Activated T-helper 17 cell treated with anti-CD3 and anti-CD28 coated beads, Interleukin-2, amount 50 U/mL, for 72 hours (primary cell): ENCODE measurements at places on chromosomes 1 and 21.

DNA sequence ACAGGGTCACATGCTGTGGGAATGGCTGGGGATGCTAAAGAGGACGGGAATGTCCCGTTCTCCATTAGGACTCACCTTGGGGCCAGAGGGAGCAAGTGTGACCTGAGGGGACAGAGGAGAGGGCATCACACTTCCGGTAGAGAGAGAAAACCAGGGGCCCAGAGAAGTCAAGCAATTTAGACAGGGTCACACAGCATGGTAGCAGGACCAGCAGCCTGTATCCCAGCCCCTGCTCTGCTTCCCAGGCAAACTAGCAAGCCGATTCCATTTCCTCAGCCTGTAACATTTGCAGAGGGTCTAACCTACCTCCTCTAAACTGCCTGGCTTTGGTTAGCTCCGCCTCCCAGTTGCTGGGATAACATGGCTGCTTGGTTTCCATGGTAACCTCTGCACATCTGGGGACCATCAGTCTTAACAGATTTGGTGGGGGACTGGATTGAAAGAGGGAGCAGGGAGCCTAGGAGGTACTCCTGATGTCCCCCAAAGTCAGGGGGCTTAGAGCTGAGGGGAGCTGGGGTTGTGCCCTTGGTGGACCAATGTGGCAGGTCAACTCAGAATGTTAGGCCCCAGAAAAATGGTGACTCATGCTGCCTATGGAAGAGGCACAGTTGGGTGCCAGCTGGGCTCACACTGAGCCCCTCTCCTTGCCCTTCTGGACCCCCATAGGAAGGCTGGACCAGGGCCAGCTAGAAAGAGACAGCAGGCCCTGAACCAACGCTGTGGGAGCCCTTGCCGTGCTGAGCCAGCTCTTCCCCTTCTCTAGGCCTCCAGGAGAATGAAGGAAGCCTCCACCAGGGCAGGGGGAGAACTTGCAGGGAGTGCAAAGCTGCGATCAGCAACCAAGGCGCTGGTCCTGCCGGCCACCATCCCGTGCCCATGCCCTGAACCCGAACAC lies 9.5 kb downstream of the COL16A1 start:
- no peak for ATAC-seq

DNA sequence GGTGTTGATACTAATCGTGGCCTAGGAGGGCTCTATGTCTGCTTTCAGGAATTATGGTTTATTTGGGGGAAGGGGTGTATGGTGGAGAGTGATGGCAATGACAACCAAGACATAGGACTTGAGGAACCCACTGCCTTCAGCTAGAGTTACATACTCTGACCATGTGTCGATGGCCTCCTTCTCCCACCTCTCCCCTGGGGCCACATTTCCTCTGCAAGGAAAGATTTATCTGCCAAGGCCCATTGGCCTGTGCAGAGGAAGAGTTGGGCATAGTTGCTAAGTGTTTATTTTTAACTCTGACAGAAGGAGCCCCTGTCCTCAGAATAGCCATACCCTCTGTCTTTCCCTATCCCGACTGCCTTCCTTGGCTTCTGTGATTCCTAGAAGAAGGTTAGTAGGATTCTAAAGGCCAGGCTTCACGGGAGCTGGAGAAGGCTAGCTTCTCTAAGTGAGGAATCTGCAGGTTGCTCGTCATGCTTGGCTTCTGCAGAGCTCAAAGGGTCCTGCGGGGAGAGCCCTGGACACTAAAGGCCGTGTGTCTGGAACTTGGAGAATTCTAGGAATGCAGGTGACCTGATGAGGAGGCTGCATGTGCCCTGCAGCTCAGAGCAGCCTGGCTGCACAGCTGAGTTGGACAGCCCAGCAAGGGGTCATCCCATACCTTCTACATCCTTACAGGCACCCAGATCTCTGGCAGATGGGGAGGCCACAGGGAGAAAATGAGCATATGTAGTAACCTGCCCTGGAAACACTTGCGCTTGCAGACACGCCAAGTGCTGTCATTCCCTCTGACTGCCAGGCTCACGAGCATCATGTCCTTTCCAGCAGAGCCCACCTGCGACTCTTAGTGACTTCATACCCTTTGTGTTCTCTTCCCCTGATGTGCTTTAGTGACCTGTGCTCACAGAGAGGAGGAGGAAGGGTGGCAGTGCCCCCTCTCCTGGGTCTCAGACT lies 9.7 kb downstream of the MAPKAPK2 start:
- no peak for ATAC-seq

DNA sequence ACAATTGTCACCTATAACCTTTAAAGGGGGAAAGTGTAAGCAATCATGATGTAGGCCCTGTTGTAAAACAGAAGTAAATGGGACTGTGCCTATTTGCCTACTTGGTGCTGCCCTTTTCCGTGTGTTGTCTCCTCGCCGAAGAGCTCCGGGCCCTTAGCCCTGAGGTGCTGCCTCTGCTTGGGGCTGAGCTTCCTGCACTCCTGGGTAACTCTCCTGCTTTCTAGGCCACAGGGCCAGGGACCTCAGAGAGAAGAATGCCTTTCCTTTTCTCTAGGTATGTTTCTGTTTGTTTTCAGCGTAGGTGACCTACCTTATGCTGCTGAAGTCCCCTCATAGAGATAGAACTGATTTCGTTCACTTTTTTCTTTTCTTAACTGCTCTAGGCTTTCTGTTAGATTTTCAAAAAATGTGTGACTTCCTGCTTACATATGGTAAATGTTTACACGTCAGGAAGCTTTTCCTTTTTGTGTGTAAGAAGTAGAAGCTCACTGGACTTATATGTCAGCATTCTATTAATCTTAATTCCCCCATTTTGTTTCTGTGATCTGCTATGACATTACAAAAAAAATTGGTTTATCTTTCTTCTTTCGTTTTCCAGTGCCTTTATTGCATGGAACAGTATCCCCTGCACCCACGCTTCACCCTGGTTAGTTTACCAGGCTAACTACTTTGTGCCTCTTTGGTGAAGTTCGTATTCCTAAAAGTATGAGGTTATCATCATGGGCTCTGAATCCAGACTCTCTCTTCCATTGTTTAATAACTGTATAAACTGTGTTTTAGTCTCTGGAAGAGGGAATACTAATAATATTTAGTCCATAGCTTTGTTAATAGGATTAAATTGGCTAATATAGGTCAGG lies 61.7 kb downstream of the ITSN1 start:
- ATAC-seq, result no peak

- ATAC-seq, result peak; percentile 52
These were observed 155.7 kb downstream of the PTPRC start for GRCh38 chr1:198794498-198794897.

DNA sequence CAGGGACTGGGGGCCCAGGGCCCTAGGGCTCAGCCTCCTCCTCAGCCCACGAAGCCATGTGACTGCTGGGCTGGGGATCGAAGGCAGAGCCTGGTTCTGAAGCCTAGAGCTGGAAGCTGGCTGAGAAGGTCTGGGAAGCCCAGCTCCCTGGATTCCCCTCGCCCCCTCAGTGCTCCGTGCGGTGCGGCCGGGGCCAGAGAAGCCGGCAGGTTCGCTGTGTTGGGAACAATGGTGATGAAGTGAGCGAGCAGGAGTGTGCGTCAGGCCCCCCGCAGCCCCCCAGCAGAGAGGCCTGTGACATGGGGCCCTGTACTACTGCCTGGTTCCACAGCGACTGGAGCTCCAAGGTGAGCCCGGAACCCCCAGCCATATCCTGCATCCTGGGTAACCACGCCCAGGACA lies 9.1 kb downstream of the ADAMTSL4 start:
- ATAC-seq, result no peak

DNA sequence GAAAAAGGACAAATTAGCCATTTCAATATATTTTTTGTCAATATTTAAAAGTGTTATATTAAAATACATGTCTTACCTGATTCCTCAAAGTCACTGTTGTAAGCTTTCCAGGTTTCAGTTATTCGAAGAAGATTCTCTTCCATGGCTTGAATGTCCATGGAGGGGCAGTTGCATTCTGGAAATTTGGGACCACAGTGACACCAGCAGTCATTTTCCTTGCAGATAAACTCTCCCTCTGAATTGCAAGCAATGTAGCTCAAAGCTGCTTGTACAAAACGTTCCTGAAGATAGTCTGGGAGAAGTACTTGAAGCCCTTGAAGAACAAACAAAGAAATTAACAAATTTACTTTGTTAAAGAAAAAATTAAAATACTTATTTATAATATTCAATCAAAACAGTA lies 251.7 kb downstream of the BRINP3 start:
- no peak for ATAC-seq

GRCh38 chr1:119676571-119677206 lies 28.6 kb upstream of the ZNF697 start:
- no peak for ATAC-seq

- no peak for ATAC-seq
These were observed 21.3 kb downstream of the TMCC2 start for GRCh38 chr1:205248793-205249601.

- ATAC-seq, result no peak
These were observed 231.7 kb downstream of the HMCN1 start for GRCh38 chr1:185965870-185966269.

- no peak for ATAC-seq
These were observed 174.2 kb downstream of the RRAGC start for GRCh38 chr1:38685388-38685787.

DNA sequence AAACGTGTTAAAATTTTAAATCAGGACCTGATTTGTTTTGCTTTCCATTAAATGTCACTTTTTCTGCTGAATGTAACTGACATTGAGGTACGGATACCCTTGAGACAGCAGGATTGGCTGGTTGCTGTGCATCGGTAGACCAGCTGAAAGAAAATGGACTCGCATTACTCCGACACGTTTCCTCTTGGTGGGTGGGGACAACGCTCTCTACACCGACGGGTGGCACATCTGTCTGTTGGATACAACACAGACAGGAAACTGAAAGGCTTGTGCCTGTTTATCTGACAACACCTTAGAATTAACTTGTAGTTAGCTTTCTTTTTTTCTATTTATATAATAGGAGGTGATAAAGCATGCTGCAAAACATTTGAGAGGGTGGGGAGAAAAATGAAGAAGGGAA lies 19.4 kb downstream of the PRPF38A start:
- ATAC-seq, result peak; percentile 93

DNA sequence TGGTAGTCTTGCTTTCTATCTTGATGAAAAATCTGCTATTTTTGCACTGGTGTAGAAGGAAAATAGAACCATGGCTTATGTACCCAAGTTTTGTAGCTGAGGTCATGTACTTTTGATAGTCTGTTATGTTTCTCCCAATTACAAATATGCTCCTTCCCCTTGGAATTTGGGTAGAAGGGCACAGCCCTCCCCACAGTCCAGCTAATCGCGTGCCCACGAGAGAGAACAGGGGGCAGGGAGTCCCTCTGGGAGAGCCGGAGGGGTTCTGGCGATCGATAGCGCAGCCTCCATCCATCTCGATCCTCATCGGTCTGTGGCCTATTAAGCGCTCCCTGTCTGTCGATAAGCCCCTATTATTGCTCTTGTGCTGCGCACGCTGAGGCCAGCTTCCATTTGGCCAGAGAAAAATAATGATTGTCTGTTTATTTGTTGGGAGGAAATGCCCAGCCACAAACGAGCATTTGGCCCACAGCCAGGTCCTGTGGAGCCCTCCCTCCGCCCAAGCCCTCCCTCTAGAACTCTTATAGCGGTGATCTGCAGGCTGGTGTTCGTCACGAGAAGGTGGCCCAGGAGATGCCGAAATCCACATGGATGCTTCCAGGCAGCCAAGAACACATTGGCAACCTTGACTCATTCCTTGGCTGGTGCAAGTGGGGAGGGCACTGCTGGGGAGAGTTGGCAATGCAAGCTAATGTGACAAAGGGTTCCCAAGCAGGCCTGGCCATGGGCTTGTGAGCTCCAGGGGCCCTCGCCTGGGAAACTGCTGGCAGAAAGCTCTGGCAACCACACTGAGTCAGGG lies 134.7 kb upstream of the TNR start:
- no peak for ATAC-seq

- peak; percentile 61 for ATAC-seq
These were observed 17.4 kb upstream of the KCNAB2 start for GRCh38 chr1:6028042-6028850.

DNA sequence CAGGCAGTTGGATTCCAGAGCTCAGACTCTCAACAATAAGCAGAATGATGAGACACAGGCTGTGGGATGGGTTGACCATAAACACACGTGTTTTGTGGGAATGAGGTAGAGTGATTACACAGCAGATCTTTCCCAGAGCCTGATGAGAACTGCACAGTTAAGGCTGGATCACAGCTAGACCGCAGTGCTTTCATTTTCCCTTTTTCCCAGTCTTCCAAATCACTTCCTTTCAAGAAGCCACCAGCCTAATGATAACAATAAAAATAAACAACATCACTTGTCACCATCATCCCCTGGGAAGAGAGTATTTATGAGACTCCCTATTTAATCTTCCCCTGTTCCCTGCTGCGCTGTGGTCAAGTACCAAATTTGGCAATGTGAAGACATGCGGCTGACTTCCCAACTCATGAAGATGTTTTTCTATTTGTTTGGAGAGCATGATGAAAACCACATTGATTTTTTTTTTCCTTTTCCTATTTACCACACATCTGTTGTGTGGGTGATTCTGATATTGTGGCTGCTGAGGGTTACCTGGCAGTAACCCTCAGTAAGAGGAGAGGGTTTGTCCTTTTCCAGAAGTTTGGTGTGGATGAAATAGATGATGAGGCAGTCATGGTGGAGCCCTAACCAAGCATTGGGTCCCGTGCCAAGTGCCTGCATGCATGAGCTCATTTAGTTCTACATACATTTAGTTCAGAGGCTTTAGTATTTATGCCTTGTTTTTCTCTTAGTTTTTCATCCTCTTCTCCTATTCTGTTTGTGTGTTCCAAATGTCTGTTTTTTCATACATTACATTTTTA lies 248.9 kb upstream of the HOOK1 start:
- ATAC-seq, result no peak

GRCh38 chr21:39923476-39923875 lies 56.2 kb downstream of the PCP4 start:
- no peak for ATAC-seq

GRCh38 chr1:54764922-54765561 lies 719 bp upstream of the PARS2 start:
- ATAC-seq, result peak; percentile 8

DNA sequence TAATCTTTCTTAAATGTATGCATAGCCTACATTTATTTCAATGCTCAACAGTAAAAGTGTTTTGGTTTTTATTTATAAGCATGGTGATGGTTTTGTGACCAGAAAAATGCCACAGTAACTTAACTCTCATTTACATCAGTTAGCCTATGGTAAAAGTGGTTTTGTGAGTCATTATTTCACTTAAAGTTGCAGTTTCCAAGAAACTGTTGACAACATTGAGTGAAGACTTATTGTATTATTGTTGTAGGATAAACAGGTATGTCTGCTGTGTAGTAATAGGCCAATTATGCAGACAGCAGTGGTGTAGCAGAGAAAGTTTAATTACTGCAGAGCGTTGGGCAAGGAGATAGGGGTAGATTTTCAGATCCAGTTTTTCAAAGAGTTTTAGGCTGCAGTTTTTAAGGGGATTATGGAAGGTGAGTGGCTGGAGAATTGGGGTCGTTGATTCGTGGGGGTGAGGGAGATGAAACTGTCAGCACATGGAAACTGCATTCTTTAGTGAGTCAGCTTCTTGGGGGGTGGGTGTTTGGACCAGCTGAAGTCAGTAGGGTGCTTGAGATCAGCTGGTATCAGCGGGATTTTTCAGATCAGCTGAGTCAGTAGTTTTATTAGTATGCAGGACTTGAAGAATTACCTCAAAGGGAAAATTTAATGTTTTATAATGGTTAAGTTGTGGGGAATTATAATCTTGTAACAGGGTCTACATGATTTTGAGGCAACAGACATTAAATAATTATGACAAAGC lies 168.7 kb upstream of the FMN2 start:
- peak; percentile 63 for ATAC-seq

GRCh38 chr1:62406576-62406975 lies 30.3 kb upstream of the USP1 start:
- no peak for ATAC-seq
